ENCODE measurements at places on chromosomes 16 and 17.

GRCh38 chr17:50829332-50829731 lies 6.1 kb upstream of the WFIKKN2 start:
- DNase-seq = no peak

- no peak for DNase-seq
These were observed 12.8 kb upstream of the ADCY7 start for GRCh38 chr16:50253514-50253910.

DNA sequence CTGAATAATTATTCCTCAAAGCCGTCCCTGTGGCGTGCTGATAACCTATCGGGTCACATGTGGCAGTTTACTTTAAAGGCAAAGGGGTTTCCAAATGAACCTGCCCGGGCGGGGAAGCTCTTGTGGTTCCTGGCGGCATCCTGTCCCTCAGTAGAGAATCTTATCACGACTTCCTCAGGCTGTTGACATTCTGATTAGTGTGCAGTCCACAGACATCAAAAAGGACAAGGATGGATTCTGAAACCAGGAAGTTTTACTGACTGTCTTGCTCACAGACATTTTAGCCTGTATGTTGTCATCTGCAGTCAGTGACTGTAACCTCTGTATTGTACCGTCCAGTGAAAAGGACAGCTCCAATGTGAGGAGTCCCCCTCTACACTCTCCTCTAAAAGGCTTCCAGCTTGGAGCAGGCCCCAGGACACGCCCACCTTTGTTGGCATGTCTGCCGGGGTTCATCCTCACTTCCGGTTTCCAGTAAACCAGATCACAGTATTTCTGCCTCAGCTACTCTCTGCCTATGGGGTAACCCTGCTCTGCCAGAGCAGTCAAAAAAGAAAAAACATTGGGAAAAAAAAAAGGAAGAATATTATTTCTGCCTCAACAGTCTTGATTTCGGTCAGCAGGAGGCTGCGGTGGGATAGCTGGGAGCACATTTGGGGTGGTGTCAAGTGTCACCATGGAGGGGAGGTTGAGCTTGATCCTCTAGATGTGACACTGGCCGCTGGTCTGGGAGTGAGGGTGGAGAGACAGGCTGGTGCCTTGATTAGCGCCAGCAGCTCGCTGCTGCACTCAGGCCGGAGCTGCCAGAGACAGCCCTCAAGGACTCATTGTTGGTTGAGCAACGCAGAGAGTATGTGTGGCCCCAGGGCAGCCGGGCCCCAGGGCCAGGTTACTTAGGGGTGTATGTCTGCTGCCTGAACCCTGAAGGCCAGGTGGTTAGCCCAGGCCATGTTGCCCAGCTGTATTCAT lies 89.0 kb upstream of the DNAH17 start:
- no peak for DNase-seq

DNA sequence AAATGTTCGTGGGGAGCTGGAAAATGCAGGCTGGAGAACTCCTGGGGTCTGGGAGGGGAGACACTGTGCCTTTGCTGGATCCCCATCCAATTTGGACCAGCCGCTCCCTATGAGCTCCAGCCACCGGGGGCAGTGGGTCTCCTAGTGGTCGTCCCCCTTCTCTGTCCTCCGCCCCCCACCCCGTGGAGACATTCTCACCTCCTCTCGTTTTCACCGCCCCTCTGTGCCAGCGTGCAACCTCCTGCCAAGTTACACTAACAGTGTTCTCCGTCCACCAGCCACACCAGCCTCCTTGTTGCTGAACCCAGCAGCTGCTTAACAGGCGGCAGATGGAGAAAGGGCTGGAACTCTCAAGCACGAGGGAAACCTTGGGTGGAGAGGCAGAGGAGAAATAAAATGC lies 67.4 kb upstream of the SOX9 start:
- no peak for DNase-seq

GRCh38 chr17:27670791-27671590 lies 40.0 kb downstream of the LGALS9 start:
- DNase-seq = no peak

- no peak for DNase-seq
These were observed 67.7 kb upstream of the TANC2 start for GRCh38 chr17:62898239-62898864.

DNA sequence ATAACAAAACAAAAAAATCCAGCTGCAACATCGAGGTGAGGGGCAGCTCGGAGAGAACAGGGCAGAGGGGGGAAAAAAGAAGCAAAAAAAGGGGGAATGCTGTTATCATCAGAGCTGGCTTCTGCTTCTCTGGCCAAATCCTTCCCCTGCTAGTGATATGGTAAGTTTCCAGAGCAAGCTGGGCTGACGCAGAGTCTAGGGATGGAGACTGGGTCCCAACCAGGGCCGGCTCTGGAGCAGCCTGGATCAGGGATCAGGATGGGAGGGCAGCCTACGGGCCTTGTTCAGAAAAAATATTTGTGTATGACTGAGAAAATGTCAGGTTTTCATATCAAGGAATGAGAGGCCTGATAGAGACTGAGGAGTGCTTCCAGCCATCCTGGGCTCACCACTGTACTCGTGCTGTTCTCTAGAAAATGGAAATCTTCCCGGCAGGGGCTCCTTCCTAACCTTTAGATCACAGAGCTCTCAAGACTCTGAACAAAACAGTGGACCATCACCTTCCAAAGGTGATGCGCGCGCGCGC lies 726 bp upstream of the C1QTNF1 start:
- DNase-seq = no peak

DNA sequence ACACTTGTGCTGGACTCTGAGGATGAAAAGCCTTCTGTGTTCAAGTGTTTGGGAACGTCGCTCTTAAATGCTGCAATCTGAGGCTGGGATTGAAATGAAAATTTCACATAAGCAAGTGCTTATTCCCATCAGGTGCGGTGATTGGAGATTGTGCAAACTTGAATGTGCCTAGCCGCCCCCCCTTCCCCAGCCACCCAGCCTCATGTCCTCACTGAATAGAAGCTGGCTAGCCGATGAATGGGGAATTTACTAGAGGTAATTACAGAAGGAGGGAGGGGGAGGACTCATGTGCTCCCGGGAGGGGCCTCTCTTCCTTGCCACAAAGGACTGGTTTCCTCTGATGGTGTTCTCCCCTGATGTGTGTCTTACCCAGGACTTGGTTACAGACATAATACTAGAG lies 544.8 kb upstream of the EEF2KMT start:
- peak; percentile 71 for DNase-seq
